ENCODE measurements at places on chromosomes 4 and X.

DNA sequence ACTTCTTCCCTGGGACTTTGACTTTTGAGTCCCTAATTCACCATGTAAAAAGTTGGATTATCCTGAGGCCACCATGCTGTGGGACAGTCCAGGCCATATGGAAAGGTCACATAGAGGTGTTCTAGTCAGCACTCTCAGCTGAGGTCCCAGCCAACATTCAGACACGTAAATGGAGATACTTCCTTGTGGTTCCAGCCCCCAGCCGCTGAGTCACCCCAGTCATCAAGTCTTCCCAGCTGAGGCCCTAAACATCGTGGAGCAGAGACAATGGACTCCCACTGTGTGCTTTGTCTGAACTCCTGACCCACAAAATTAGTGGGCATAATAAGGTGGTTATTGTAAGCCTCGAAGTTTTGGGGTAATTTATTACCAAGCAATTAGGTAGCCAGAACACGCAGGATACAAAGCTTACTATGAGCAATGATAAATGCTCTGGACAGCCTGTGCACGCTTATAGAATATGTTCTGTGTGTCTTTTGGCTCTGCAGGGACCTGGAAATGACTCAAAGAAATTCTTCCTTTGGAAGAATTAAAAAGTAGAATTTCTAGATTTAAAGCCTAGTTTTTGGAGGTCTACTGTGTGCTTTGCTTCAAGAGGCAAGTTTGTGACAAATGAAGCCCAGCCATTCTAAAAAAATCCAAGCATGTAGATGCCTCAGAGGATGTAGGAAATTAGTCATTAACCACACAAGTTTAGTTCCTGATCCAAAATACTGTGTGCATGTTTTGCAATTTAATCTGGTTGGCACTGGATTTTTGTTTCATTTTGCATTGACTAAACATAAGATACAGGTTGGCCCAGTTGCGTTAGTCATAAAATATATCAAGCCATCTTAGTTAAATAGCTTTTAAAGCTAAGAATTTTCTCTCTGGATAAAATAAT is 33.2 kb upstream of the SLC9A7 start:
- no peak for DNase-seq

- DNase-seq, result no peak
Measured at GRCh38 chrX:72236841-72237240, 2.0 kb downstream of the ERCC6L start.

GRCh38 chrX:50372966-50373365 is 97.7 kb downstream of the DGKK start:
- DNase-seq, result no peak

DNA sequence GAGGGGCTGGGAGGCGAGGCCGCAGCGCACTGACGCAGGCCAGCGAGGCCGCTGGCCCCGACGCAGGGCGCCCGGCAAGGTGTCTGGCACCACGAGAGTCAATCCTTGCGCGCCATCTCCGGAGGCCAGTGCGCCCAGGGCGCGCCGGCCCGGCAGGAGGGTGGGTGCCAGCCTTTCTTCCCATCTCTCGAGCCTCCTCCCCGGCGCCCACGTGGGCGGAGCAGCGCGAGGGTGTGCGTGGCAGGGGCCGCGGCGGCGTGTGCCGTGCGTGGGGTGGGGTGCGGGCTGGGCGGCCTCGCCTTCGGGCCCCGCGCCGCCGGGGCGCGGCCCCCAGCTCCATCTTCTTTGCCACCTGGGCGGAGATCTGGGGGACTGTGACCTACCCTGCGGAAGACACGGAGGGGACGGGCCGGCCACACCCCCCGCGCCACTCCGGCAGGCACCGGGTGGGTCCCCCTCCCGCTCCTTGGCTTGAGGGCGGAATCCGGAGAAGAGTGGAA is 877 bp downstream of the JAKMIP1 start:
- DNase-seq, result no peak

DNA sequence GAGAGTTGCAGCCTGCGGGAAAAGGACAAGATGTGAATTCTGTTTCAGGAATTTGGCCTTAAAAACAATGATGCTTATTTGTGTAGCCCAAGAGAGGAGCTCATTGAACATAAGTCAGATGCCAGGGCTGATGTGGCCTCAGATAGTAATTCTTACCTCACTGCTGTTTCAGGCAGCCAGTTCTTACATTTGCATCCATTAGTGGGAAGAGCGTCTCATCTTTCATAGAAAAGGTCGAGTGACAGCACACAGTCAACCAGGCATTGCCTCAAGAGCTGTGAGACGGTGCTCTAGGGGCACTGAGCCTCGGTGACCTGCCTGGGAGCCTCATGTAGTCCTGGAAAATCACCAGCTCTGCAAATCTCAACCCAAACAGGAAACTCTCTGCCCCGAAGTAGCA is 174.9 kb upstream of the FRG1 start:
- no peak for DNase-seq

DNA sequence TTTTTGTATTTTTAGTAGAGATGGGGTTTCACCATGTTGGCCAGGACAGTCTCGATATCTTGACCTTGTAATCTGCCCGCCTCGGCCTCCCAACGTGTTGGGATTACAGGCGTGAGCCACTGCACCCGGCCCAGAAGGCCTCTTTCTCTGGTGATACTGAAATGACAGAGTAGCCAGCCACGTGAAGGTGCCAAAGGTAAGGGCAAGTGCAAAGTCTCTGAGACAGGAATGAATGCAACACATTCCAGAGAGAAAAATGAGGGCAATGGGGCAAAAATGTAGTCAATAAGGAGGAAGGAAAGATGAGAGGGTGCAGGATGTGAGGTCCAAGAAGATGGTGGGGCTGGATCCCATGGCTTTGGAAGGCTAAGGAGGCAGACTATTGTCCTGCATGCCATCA is 176.0 kb downstream of the NR3C2 start:
- DNase-seq, result no peak

- DNase-seq, result no peak
Measured at GRCh38 chr4:81804849-81805248, 333.1 kb upstream of the RASGEF1B start.

DNA sequence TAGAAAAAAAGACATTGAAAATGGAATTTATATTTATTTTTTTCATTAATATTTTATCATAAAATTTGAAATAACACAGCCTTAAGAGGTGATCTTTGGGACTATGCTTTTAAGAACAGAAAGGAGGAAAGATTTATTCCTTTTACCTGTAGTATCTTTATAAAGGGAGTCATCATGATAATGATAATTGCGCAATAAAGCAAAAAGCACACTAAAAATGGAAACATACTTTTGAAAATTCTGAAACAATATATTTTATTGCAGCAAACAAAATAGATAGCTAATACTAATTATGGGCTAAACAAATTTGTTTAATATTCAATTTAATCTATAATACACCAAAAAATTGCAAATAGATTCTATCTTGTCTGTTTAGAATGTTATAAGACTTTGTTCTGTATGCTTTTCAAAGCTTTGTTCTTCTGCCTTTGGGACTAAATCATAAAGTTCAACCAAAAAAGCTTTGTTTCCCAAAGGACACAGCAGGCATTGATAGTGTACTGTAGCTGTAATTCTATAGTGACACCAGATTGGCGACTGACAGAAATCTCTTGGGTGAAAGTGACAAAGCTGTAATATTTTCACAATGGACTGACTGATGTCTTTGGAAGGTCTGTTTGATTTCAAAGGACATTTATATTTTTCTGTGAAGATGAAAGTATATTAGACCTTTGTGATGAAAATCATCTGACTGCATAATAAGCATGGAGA is 2156.6 kb upstream of the TENM3 start:
- DNase-seq, result no peak

Data from stimulated activated CD4-positive, alpha-beta T cell treated with anti-CD3 and anti-CD28 coated beads, Interleukin-15, amount 100 ng/mL, for 48 hours (primary cell).